ENCODE measurements at places on chromosomes 12 and 14. TPM values are rescaled to one million over a fixed set of nuclear protein-coding genes. Genes with fewer than 3 reads are reported as not detected.

The EPYC gene
- total RNA-seq: not detected

DNA sequence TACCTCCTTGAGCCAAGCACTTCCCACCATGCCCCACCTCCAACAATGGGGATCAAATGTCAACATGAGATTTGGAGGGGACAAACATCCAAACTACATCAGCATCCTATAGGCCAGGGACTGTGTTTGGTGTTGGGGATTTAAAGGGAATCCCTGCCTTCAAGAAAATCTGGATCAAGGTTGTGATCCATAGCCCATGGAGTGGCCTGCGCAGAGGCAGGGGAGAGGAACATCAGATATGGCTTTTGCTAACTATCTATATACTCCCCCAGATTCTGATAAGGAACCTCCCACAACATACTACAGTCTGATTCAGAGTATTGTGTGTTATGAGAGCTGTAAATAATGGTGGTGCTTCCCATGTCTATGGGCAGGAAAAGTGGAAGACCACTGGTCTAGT is 5.1 kb downstream of the KIF5A start:
- H3K4me1 ChIP-seq: no peaks in the 10 kb centered on the region
- no peak overlapping the region for H3K4me3 ChIP-seq
- H3K27ac ChIP-seq: no peak overlapping the region
- H3K36me3 ChIP-seq: no peaks in the 10 kb centered on the region
- H3K27me3 ChIP-seq: no peaks in the 10 kb centered on the region

DNA sequence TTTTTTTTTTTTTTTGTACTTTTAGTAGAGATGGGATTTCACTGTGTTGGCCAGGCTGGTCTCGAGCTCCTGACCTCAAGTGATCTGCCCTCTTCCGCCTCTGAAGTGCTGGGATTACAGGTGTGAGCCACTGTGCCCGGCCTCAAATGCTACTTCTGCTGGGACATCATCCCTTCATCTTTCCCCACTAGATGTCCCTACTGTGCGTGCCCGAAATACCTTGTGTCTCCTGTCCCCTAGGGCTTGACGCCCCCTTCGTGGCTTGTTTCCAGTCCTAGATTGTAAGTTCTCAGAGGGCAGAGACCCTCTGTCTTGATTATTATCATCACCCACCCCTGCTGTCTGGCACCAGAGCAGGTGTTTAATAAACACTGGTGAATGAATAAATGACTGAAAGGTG is 14.9 kb downstream of the CCDC63 start:
- H3K4me1 ChIP-seq: no peaks in the 10 kb centered on the region
- H3K27me3 ChIP-seq: no peaks in the 10 kb centered on the region
- no peak for DNase-seq
- H3K4me3 ChIP-seq: no peak overlapping the region
- no peaks in the 10 kb centered on the region for H3K36me3 ChIP-seq

GRCh38 chr12:109835827-109836226 is 2.6 kb upstream of the TRPV4 start:
- no peak overlapping the region for H3K27ac ChIP-seq
- H3K27me3 ChIP-seq: no peaks in the 10 kb centered on the region
- H3K4me3 ChIP-seq: no peak overlapping the region
- H3K4me1 ChIP-seq: peaks cover 10% of the 10 kb centered on the region
- H3K36me3 ChIP-seq: no peaks in the 10 kb centered on the region

The STRN3 gene
- 34.2 TPM for total RNA-seq

Data from right atrium auricular region (tissue), 2 donors.